ENCODE measurements at places on chromosomes 16 and 17.
A peak's percentile ranks its signal among the peaks of the same experiment; 100 is the strongest.

DNA sequence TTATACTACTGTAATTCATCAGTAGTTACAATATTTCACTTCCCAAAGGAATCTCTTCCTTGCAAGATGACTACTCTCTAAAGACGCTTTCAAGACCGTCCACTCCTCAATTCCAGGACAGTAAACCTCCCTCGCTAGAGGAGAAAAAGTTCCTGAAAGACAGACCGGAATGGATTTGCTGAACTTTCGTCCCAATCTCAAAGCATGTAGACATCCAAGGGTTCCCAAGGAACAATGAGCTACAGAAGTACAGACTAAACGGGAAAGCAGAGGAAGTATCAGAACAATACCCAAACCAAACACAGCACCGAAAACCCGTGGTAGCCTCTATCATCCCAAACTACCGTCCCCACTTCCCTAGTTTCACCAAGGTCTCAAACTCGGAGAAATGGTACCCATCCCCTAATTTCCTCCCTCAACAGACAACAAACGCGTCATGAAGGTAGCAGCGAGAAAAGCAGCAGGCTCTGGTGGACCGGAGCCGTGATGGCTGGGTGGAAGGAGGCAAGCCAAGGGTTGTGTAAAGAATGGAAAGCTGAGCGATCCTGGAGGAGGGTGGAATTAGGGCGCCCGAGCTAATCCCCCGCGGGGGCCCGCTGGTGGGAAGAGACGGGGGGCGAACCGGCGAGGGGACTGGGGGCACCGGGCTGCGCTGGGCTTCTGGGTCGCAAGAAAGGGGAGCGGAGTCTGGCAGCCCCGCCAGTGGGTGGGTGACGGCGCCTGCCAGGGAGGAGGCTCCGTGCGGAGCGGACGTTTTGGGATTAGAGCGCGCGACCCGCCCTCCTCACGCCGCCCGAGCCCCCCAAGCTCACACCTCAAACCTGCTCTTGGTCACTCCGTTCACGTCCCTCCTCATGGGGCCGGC lies 647 bp downstream of the FBXL20 start:
- DNase-seq, result no peak

DNA sequence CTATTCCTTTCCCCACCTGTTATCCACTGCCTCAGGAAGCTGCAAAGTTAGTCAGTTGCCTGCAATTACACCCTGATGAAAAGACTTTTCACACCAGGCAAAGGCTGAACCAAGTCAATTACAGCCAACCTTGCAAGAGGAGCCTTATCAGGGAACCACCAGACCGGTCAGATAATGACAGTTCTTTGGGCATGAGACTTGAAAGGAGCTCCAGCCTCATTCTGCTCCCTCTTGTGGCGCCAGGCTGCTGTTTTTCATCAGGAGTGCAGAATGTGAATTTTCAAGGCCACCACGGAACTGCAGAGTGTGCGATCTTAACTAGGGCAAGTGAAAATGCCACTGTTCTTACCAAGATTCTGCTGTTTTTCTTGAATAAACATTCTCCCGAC lies 22.5 kb downstream of the DNAI2 start:
- DNase-seq, result peak; percentile 32

- no peak for DNase-seq
These were observed 7.1 kb downstream of the ITGAD start for GRCh38 chr16:31400191-31400590.

GRCh38 chr17:42879596-42879985 lies 21.0 kb upstream of the G6PC1 start:
- no peak for DNase-seq

DNA sequence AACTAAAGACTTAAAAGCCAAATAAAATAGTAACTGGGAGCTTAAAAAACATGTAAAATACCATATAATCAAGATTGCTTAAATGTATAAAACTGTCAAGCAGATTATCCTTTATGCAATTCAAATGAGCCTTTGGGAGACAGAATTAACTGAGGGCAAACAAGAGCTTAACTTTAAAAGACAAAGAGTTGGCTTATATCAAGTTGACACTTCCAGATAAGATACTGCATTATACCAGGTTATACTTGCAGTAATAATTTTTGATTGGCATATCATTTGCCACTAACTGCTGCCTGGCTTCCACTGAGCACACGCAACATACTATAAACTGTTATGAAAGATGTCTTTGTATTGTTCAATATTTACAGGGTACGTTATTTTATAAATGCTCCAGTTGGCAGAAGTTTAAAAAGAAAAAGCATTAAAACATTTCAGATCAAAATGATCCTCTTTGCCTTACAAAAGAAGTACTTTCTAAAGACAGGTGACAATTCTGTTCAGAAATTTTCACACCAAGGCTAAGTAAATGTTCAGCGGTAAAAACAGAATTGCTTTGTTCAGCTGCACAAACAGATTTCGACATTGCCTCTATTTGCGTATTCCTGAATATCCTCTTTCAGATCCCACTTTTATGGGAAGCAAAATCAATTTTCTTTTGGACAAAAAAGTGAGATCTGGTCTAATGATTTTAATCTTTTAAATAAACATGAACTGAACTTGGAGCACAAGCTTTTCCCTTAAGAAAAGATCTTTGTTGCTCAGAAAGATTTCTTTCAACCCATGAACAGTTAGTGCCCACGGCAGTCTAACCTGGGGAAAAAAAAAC lies 50.7 kb downstream of the TOX3 start:
- DNase-seq, result no peak

GRCh38 chr16:67486805-67487204 lies 3.5 kb upstream of the AGRP start:
- peak; percentile 40 for DNase-seq

DNA sequence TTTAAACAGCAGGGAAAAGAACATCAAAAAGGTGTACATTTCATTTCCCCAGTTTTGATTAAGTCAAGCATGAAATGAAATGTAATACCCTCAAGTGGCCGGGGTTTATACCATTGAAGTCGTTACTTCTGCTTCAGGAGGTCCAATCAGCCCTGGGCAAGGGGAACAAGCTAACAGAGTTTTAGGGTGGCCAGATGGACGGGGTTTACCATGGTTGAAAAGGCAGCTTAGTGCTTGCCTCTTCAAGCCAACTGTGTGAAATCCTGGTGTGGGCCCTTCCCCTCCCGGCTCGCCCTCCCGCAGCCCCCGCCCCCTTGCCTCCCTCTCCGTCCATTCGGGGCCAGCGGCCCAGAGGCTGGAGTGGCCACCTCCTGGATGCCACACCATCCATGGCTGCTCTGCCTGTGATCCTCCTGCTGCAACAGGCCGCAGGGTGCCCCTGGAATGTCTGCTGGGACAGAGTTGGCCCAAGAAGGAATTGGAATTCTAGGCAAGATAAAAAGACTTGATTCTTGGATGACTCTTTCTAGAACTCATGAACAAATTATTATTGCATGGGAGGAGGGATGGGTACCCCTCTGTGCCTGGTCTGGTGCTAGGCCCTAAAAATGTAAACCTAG lies 296.2 kb upstream of the IRX3 start:
- DNase-seq, result no peak

- DNase-seq, result no peak
These were observed 85.6 kb downstream of the MSI2 start for GRCh38 chr17:57341611-57342540.

GRCh38 chr16:89275837-89276720 lies 58.6 kb downstream of the ZNF778 start:
- no peak for DNase-seq

DNA sequence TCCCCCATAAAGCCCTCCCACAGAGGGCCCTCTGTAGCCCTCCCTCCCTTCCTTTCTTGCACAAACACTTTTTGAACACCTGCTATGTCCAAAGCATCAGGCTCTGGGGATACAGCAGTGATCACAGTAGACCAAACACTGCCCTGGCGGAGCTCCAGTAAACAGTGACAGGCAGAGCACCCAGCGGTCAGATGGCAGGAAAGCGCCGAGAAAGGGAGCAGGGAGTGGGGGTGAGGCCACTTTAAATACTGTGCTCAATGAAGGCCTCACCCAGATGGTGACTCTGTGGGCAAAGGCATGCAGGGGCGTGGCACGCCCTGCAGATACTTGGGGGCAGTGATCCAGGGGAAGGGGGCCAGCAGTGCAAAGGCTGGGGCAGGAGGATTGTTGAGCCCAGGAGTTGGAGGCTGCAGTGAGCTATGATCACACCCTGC lies 7.6 kb downstream of the PRR29 start:
- no peak for DNase-seq

DNA sequence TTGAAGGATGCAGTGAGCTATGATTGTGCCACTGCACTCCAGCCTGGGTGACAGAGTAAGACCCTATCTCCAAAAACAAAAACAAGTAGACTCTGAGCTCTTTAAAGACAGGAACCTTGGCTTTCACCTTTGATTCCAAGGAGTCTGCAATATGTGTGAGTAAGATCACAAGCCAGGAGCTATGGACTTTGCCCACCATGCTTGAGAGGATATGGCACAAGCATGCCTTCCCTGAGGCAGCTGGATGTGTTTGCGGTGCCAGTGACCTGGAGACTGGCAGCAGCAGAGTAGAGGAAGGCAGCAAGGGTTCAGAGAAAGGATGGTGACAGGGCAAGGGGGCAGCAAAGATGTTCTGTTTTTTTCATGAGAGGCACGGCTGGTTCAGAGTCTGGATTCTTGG lies 14.5 kb upstream of the PRKCA start:
- no peak for DNase-seq

DNA sequence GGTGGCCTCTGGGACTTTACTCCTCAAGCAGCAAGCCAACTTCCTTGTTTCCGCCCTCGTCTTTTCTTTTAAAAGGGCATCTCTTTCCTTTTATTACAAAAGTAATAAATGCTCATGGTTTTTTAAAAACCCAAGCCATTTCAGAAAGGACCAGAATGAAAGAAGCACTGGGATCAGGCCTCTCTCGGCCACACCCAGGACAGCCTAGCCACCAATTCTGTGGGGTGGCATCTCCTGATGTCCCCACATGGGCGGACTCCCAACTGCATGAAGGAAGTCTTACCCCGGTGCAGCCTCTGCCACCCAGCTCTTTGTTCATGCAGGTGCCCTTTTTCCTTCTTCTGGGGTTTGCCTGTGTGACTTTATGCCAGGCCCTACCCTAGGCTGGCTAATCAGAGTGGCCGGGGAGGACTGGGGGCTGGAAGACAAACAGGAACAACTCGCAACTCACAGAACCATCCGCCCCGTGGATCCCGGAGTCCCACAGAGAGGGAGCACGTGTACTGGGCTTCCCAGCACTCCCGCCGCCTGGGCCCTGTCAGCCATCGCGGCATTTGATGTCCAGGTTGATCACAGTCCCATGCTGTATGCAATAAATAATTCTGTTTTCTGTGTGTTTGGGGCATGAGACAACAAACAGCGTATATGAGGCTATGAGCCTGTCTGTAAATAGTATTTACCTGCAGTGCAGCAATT lies 2.6 kb upstream of the RASD1 start:
- DNase-seq, result no peak

DNA sequence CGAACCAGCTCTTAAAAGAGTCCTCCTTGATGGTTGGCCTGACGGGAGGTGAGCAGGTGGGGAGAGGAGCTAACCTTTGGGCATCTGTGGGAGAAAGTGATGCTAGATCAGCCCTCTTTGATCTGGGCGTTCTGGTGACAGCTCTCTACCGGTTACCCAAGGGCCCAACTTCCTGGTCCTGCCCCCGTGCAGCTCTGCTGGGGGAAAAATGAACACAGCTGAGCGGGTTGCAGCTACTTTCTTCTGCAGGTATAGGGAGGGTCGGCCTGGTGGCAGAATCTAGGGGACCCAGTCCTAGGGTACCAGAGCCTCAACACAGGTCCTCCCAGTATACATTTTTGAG lies 2.9 kb downstream of the SHISA9 start:
- no peak for DNase-seq

DNA sequence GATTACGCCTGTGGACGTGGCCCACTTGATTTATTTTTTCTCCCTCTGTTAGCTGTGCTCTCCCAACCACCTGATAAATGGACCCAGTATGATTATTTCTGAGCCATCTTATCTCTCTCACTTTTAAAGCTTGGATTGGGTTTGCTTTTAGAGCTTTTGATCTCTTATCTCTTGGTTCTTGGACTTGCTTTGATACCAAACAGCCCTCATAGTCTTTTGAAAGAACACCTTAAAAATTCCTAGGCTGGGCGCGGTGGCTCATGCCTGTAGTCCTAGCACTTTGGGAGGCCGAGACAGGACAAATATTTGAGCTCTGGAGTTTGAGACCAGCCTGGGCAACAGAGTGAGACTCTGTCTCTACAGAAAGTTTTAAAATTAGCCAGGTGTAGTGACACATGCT lies 25.8 kb downstream of the SMTNL2 start:
- no peak for DNase-seq

DNA sequence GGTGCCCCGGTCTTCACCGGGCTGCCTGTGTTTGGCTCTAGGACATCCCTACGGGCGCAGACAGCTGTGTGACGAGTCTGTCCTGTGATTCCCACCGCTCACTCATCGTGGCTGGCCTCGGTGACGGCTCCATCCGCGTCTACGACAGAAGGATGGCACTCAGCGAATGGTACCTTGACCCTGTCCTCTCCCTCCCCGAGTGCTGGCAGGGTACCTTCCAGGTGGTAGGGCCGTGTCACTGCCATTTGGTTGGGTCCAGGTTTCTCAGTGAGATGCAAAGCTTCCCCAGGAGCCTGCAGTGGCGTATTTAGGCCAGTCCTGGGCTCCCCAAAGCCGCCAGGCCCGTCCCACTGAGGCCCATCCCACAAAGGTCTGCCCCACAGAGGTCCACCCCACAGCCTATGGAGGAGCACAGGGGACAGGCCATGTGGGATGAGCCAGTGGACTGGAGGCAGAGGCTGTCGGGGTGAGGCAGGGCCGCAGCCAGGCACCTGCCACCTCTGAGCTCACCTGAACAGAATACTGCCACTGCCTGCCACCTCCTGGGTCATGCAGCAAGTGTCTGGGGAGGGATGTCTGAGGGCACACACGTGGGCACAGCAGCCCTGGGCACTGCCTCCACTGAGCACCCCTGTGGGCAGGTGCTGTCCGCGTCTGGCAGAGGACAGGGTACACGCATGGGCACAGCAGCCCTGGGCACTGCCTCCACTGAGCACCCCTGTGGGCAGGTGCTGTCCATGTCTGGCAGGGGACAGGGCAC lies 31.4 kb upstream of the CHMP6 start:
- no peak for DNase-seq

GRCh38 chr16:17566075-17566474 lies 95.3 kb upstream of the XYLT1 start:
- no peak for DNase-seq

DNA sequence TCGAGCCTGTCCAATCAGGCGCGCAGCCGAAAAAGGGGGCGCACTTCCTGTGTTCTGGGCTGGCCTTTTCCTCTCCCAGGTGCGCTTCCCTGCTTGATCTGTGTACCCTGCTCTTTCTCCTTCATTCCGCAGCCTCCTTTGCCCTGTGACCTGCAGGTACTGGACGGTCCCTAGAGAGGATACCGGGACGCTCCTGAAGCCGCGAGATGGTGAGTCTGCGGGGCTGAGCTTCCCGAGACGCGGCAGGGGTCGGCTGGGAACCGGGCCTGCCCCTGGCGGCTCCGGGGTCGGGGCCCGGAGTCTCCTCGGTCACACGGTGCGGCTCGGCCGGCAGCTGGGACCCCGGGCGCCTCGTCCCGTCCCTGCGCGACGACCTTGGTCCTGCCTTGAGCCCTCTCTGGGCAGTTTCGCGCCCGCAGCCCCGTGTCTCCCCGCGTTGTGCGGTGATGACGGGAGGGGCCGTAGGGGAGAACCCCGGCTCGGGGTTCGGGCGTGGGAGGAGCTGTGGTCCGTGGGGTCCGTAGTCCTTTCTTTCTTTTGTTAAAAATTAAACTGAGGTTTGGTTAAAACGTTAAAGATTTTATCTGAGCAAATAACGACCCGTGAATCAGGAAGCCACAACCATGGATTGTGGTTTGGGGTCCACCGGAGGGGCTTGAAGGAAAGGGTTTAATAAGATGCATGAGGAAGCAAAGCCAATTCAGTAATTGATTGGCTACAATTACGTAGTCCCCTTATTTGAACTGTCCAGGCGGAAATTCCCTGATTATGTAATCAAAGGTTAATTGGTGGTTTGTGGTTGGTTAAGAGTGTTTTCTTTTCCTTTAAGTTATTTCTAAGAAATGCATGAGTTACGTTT lies 172.8 kb upstream of the ZNF267 start:
- no peak for DNase-seq
